ENCODE measurements at places on chromosomes 6 and 20. TPM values are rescaled to one million over a fixed set of nuclear protein-coding genes. Genes with fewer than 3 reads are reported as not detected.

The GJA1 gene
- 83.9 TPM for total RNA-seq

The TUBB1 gene
- total RNA-seq: not detected

The DEFB132 gene
- not detected for total RNA-seq

The RHAG gene
- 0.07 TPM for total RNA-seq

The CLVS2 gene
- 0.07 TPM for total RNA-seq

The DEK gene
- 128 TPM for total RNA-seq

The PROKR2 gene
- not detected for total RNA-seq

The DNMT3B gene
- 4.6 TPM for total RNA-seq

The FKBP5 gene
- 9.6 TPM for total RNA-seq

The TMEM151B gene
- not detected for total RNA-seq

The GFRAL gene
- total RNA-seq: not detected

The ADGRF4 gene
- 6.8 TPM for total RNA-seq

The PPIL6 gene
- total RNA-seq: 2.4 TPM

The QKI gene
- 67.2 TPM for total RNA-seq

The SLC35D3 gene
- total RNA-seq: 0.07 TPM

The MATN4 gene
- 0.08 TPM for total RNA-seq

The TGM3 gene
- total RNA-seq: not detected

The HDGFL1 gene
- not detected for total RNA-seq

The GINS1 gene
- 29.4 TPM for total RNA-seq

The SUMO4 gene
- not detected for total RNA-seq

The LY6G6D gene
- total RNA-seq: not detected

The HAO1 gene
- total RNA-seq: not detected

The SIRT5 gene
- total RNA-seq: 4.2 TPM

The PBX2 gene
- 19.1 TPM for total RNA-seq

The SEMG1 gene
- total RNA-seq: not detected

The POU5F1 gene
- 3.2 TPM for total RNA-seq

The TCP1 gene
- total RNA-seq: 247 TPM

The SYNDIG1 gene
- 2.0 TPM for total RNA-seq

The RCAN2 gene
- total RNA-seq: not detected
